ENCODE measurements at places on chromosomes 1 and 21.

DNA sequence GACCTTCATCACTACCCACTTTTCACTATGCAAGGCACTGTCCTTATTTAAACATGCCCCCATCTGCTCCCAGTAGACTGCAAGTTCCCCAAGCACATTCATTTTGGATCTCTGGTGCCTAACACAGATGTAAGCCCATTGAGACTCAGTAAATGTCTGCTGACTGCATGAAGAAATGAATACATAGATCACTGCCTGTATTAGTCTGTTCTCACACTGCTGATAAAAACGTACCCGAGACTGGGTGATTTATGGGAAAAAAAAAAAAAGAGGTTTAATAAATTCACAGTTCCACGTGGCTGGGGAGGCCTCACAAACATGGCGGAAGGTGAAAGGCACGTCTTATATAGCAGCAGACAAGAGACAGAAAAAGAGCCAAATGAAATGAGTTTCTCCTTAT is 204.9 kb downstream of the ATG4C start:
- DNase-seq = no peak

GRCh38 chr1:200223207-200223606 is 186.6 kb downstream of the ZNF281 start:
- DNase-seq = no peak

DNA sequence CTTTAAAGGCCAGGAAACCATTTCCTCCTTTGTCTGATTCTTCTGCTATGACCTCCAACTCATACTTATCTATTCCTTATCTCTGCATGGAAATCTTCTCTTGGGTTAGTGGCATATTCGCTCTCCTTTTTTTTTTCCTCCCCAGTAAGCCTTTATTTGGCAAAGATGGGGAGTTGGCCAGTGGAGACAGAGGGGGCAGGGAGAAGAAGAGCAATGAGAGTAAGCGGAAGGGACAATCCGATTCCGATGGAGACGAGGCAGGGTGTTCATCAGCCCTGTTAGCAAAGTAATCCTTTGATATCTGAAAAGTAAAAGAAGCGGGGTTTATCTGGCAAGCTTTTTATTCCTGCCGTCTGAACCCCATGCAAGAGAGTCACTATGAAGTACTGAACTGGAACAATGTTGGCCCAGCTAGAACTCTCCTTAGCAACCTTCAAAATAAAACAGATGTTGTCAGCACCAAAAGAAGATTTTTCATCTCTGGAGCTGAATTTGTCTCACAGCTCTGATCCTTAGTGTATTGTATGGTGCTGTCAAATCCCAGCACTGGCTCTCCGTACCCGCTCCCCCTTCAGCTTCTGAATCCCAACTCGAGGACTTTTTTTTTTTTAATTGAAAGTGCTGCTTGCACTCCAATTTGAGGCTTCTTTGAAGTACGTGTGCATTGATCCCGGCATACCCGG is 40.9 kb downstream of the PTGFRN start:
- DNase-seq = no peak

DNA sequence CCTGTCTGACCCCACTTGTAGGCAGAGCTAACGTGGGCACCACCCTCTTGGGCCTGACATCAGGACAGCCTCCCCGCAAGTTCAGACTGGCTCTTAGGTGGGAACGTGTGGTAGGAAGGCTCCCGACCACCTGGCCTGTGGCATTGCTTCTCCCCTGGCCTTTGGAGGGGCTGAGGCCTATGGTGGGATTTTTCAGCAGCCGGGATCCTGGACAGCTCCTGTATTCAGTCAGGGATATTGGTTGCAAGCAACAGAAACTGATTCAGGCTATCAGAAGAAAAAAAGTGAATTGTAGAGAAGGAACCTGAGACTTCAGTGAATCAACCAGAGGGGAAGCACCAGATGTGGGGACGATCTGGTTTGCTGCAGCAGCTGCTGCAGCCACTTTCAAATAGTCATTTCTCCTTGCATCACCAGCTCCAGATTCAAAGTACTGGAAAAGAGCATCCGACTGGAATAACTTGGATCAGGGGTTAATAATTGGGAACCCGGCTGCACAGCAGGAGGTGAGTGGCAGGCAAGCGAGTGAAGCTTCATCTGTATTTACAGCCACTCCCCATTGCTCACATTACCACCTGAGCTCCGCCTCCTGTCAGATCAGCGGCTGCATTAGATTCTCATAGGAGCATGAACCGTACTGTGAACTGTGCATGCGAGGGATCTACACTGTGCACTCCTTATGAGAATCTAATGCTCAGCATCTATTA is 5.9 kb downstream of the RNF186 start:
- no peak for DNase-seq

DNA sequence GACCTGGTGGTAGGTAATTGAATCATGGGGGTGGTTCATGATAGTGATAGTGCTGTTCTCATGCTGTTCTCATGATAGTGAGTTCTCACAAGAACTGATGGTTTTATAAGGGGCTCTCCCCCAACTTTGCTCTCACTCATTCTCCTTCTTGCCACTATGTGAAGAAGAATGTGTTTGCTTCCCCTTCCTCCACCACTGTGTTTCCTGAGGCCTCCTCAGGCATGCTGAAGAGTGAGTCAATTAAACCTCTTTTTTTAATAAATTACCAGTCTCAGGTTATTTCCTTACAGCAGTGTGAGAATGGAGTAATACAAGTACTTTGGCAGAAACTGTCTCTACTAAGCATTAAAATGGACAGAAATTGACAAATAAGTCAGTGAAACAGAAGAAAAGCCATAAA is 21.6 kb downstream of the RAB3GAP2 start:
- no peak for DNase-seq

Measured in stimulated activated CD8-positive, alpha-beta memory T cell treated with anti-CD3 and anti-CD28 coated beads, Interleukin-7, amount 100 ng/mL, for 1 hour (primary cell).